ENCODE measurements at places on chromosomes 12 and 14.

- no peak for DNase-seq
These were observed 42.0 kb downstream of the CNTN1 start for GRCh38 chr12:40734276-40734675.

DNA sequence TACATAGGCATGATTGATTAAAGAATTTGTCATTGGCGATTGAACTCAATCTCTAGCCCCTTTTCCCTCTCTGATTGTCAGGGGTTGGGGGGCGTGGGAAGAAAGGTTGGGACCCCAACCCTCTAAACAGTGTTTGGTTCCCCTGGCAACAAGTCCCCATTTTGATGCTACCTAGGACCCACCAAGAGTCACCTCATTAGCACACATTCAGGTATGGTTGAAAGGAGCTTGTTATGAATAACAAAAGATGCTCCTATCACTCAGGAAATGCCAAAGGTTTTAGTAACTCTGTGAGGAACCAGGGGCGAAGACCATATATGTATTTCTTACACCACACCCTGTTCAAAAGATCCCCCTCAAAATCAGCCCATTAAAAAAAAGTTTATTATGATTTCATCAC lies 14.3 kb downstream of the RNF212B start:
- no peak for DNase-seq

DNA sequence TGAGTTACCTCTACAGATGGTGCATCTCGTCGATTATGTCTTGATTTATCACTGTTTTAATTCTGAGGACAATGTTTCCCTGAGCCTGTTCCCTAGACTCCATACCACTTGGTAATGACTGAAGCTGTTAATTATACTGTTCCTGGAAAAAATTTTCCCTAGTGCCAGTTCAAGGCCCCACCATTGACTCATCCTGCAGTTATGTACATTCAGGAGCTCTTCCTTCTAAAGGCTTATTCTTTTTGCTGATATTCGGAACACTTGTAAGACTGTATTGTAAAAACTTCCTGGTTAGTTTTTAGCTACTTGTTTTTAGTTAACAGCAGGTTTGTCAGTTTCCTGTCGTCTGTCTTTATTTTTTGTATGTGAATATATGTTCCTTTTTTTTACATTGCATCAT lies 30.4 kb upstream of the PPP2R5E start:
- no peak for DNase-seq

DNA sequence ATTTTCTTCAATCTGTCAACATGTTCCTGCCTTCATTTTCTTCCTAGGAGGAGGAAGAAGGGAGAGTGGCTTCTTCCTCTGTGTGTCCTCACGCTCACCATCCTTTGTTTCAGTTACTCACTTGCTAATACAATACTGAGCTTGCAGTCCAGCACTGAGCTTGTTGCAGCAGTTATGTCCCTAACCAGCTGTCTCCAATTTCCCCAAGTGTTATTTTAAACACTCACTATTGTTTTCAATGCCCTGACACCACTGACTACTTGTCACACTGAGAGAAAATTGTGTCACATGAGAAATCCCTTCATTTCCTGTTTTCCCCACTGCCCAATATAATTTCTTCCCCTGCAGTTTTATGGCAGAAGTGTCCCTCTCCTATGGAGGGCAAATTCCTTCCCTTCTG lies 53.4 kb downstream of the HSD17B6 start:
- no peak for DNase-seq

- DNase-seq = peak; percentile 76
These were observed 73.8 kb downstream of the SYNE3 start for GRCh38 chr14:95442633-95443021.

GRCh38 chr14:51096870-51097269 lies 2.0 kb upstream of the TRIM9 start:
- DNase-seq = no peak

GRCh38 chr12:60035835-60036234 lies 440.0 kb downstream of the SLC16A7 start:
- DNase-seq = no peak

- DNase-seq = no peak
These were observed 431.6 kb downstream of the RAD51B start for GRCh38 chr14:68250927-68251768.

DNA sequence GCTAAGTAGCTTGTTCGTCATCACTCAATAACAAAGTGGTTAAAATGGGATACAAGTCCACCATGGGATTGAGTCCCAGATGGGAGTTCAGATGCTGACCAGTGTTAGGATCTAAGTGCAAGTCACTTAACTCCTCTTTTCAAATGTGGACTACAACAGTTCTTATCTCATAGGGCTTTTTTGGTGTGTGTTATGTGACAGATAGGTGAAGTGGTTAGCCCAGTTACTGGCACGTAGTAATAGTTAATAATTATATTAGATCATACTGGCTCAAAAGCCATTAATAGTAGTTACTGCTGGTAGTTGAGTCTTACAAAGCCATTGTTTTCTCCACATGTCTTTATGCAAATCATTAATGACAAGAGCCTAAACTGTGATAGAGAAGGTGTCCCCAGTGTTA lies 73.2 kb downstream of the RCOR1 start:
- DNase-seq = no peak

GRCh38 chr14:36293824-36294223 lies 26.6 kb downstream of the MBIP start:
- no peak for DNase-seq

- no peak for DNase-seq
These were observed 2.7 kb downstream of the CHD4 start for GRCh38 chr12:6604259-6605029.

DNA sequence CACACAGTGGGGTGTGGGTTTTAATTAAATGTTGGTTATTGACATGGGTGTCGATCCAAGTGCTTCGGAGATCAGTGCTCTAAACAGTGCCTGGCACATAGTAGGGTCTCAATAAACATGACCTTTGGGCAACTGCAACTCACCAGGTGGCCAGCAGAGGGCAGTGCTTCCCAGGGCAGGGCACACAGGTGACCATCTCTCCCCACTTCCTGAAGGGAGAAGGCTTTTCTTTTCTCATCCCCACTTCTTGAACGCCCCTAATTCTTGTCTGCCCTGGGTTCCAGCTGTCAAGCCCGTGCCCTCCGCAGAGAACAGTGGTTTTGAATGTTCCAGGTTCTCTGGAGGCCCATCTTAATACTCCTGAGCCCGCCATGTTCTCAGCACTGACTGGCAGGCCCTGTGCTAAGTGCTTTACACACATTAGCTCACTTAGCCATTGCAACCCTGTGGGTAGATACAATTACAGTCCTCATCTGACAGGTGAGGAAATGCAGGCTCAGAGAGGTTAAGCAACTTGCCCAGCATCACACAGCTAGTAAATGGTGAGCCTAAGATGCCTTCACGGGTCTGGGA lies 16.3 kb downstream of the RAPGEF3 start:
- DNase-seq = peak; percentile 76

GRCh38 chr14:101004954-101005353 lies 101.4 kb upstream of the RTL1 start:
- no peak for DNase-seq

- no peak for DNase-seq
These were observed 98.2 kb downstream of the GLT1D1 start for GRCh38 chr12:128951448-128951847.

DNA sequence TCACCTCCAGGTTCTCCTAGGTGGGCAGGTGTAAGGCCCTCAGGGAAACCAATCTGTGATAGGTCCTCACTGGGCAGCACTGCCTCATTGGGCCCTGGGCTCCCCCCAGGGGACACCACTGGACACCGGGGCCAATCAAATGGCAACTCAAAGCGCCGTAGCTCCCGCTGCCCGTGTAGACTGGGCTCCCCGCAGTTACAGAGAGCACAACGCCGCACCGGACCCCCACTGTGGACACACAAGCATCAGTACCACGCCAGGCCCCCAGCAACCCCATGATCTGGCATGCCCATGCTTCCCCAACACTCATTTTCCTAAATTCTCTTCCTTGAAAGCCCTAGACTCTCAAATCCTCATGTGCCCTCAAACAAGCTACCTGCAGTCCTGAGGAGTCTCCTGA lies 6.1 kb downstream of the KMT2D start:
- DNase-seq = no peak

GRCh38 chr14:54597795-54598443 lies 31.0 kb downstream of the SAMD4A start:
- no peak for DNase-seq

DNA sequence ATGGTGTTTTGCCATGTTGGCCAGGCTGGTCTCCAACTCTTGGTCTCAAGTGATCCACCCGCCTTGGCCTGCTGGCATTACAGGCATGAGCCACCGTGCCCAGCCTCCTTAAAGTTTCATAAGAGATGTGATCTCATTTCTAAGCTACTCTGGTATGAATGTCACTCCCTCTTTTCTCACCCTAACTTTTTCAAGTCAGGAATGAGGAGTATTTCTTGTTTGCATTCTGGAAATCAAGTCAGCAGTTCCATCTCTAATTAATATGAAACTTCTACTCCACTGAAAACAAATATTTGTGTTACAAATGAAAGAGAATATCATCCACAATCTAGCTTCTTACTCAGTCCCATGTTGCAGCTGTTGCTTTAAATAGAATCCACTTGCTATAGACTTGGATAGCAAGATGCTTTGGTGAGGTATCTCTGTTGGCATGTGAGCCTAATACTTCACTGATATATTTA lies 61.3 kb downstream of the ARF6 start:
- DNase-seq = no peak

DNA sequence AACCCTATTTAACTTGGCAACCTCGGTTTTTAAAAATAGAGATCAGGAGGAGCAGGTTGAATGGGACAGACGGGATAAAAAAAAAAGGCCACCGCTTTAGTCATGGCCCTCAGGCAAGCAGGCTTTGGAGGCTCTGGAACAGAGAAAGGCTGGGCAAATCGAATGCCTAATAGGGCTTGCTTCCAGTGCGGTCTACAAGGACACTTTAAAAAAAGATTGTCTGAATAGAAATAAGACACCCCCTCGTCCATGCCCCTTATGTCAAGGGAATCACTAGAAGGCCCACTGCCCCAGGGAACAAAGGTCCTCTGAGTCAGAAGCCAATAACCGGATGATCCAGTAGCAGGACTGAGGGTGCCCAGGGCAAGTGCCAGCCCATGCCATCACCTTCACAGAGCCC lies 265.8 kb downstream of the CPNE8 start:
- no peak for DNase-seq

DNA sequence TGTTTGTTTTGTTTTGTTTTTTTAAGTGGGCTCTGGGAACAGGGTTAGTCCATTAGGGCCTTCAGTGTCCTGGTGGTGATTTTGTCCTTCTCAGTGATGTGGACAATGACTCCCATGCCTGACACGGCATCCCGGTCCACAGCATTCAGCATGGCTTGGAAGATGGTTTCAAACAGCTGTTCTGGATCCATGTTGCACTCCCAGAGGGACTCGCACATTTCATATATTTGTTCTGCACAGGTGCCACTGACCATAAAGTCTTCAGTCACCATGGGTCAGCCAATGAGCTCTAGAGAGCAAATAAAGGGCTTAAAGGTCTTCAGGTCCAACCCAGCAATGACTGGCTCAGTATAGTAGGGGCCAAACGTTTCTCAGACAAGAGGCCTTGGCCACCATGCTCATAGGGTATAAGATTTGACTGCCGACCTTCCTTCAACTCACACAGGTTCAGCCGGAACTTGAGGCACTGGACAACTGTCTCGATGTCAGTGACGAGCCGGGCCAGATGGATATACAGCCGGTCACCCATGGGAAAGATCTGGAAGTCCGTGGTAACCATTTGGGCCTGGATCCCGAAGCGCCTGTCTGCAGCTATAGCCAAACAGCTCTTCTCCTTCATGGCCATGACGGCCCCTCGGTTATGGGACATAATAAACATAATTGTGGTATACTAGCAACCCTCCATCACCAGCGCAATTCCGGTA lies 18.0 kb downstream of the OR10P1 start:
- no peak for DNase-seq

- DNase-seq = peak; percentile 25
These were observed 22.5 kb downstream of the MRPS35 start for GRCh38 chr12:27733052-27733656.

DNA sequence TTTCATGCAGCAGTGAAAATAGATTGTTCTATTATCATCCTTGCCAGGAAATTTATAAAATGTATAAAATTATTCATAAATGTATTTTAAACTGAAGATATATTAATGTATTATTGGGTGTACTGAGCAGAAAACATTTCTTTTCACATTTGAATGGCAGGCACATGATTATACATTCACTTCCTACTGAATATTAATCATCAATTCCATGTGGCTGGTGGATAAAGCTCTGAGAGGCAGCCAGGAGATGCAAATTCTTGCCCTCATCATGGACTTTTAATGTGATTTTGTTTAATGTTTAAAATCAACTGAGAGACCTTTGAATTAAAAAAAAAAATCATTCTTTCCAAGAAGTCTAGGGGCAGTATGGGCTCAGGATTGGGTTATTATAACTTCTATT lies 40.8 kb downstream of the ANO6 start:
- DNase-seq = no peak

DNA sequence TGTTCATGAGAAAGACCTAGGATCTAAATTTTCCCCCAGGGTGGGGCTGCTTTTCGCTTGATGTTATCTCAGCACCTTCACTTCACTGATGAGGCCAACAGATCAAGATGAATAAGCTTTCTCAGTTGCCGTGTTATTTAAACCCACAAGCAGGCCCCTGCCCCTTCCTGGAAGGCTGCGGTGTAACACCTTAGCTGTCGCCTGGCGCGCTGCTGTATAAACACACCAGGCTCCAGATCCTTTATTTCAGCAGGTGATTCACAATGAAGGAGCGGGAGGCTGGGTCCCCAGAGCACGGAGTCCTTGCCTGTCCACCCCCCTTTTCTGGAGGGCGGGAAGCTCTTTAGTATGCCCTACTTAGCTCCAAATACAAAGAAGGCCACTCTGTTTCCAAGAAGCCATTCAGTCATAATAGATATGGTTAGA lies 515.4 kb downstream of the FUT8 start:
- DNase-seq = peak; percentile 54

GRCh38 chr14:69848903-69849391 lies 30.3 kb upstream of the SMOC1 start:
- DNase-seq = no peak

DNA sequence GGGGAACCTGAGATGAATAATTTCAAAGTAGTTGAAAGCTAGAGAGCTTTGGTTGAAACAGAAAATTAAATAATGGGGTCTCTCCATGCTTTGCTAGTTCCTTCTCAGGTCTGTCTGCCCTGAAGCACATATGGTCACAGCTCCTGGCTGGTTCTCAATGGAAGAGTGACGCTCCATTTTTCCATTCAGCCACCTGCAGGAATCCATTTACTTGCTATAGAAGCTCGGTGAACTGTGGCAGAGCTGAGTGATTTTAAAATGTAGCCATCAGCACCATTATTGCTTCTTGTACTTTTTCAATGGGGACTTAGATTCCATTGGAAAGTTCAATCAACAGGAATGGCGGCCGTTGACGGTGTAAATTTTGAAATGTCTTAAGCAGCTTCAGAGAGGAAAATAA lies 525.2 kb downstream of the GLT1D1 start:
- DNase-seq = no peak

GRCh38 chr14:35944847-35945246 lies 118.7 kb downstream of the BRMS1L start:
- no peak for DNase-seq

DNA sequence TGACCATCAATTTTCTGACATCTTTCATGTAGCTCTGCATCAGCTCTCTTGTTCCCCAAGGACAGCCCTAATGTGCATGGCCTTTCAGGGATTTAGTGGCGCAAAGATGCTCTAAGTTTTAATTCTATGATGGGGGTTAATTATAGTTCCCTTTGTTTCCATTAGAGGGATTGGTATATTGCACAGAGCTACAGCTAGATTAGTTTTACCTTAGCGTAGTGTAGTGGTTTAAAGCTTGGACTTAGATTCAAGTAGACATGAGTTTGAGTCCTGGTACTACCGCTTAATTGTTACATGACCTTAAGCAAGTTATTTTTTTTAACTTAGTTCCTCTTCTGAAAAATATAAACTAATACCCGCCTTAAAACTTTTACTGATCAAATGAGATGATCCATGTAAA lies 247.8 kb upstream of the KRR1 start:
- no peak for DNase-seq

Measured in activated T-cell treated with anti-CD3 and anti-CD28 coated beads, Interleukin-2, amount 50 U/mL, for 4 hours (primary cell).